ENCODE measurements at places on chromosomes 3 and 15.

- DNase-seq = no peak
Observed at GRCh38 chr15:45291822-45292582, 40.0 kb downstream of the SLC28A2 start.

- no peak for DNase-seq
Observed at GRCh38 chr3:2098398-2099027, at the start of gene CNTN4. Gene CNTN4 (plus strand): TSS chr3:2098866.

DNA sequence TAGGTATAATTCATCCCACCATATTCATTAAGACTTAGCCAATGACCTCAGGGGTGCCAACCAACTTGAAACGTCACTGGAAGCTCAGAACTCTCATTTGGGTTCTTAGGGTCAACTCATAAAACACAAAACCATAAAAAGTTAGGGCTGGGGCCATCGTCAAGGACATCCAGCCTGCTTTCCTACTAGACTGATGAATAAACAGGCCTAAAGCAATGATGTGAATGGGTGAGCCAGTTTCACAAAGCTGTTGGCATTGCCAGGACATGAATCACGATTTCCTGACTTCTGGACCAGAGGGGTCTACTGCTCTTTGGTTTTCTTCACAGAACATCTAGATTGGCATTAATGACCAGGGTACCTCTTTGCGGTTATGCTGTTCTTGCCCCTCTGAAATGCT lies 64.7 kb downstream of the EOMES start:
- DNase-seq = no peak

GRCh38 chr3:41200669-41201021 lies 1.3 kb downstream of the CTNNB1 start:
- peak; percentile 36 for DNase-seq

DNA sequence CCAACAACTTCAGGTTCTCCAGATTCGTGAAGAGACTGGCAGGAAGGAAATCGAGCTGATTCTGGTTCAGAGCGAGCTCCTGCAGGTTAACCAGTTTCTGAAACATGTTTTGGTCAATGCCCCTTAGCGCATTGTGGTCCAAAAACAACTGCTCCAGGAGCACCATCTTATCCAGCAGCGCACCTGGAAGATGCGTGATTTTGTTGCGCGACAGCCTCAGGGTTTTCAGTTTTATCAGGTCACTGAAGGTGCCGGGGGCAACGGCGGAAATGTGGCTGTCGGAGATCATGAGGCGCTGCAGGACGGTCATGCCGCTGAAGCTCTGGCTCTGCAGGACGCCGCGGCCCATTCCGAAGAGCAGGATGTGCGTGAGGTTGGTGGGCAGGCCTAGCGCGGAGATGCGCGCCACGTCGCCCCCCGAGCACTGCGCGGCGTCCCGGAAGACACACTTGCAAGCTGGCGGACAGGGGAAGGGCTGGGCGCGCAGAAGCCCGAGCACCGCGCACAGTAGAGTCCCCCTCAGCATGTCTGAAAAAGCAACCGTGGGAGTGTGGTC lies 1.2 kb downstream of the GP5 start:
- DNase-seq = no peak

GRCh38 chr3:197224034-197224444 lies 74.4 kb downstream of the DLG1 start:
- DNase-seq = no peak

GRCh38 chr3:115401851-115402501 lies 221.3 kb upstream of the GAP43 start:
- no peak for DNase-seq

DNA sequence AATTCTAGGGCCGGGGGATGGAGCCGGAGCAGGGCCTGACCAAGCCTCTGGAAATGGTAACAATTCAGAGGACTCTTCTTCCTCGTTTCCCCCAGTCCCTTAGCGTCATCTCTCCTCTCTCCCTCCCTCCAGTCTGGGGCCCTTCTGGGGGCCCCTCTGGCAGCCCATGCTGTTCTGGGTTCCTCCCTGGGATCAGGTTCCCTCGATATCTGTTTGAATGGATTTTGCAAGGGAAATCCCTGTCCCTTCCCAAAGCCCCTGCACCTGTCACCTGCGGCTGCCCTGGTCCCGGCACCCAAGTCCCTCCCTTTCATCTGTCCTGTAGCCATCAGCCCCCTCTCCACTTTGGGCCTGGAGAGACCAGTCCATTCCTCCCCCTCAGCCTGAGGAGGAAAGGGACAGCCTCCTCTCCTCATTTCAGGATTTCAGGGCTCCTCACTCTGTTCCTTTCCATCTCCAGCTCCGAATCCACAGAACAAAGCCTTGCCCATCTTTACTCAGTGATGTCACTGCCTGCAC lies 1.7 kb upstream of the PLCB2 start:
- DNase-seq = no peak

- no peak for DNase-seq
Observed at GRCh38 chr3:24550588-24550987, 55.9 kb upstream of the THRB start.

DNA sequence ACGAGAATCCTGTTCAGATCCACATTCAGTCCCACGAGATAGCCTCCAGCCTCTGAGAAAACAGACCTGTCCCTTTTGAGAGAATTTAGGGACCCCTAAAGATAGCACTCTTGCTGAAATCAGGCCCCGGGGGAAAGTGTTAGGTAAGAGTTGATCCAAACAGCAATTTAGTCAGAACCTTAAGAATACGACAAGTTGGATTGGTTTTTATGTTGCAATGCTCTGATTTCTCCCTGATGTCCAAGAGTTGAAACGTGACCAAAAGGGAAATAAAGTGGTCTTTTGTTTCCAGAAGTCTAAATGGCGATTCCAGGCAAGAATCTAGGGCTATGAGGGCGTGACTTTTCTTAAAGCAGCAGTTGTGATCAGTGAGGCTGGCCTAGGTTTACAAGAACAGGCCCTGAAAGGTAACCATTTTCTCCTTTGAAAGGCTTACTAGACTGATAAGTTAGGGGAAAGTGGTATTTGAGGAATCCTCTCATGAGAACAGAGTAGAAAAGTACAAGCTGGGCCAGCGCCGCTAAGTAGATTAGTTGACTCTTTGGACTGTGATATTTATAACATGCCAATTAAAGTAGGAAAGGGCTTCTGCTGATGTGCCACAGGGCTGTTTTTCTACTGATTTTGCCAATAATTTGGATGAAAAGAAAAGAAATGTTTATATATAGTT lies 4.9 kb downstream of the MAN2A2 start:
- no peak for DNase-seq

DNA sequence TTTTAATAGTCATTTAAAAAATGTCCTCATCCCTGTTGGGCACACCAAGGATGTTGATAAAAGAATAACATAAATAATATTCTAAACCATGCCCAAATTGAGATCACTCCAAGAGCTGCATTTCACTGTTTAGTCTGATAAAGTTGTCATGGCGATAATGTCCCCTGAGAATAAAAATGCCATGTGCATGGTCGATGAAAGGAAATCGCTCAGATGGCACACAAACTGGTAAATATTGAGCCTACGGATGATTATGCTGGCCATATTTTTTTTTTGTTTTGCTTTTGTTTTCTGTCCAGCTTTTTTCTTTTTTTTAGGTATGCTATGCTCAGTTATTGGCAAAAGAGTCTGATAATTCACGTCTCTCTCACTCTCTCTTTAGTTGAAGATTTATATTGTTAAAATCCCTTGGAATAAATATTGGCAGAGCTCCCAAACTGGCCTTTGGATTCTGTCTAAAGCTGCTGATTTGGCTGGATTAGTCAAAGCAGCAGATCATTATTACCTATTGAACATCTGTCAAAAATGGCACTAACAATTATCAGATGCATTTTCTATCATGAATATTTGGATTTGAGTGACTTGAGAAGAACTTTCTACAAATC lies 643.8 kb downstream of the SQOR start:
- no peak for DNase-seq

DNA sequence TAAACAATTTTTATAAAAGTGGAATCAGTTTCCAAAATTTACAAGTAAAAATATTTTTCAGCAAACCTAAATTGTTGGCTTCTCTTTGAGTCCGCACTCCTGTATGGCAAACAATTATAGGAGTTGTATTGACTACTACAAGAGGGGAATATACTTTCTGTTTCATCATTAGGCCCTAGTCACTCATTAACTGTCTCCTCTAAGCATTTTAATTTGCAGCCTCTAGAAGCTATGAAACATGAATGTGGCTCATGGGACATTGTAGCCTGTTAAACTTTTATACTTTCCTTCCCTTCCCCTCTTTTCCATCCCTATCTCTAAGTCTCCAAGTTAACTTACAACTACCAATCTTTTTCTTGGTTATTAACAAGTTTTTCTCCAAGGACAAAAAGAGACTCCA lies 58.9 kb upstream of the CBLB start:
- DNase-seq = no peak

DNA sequence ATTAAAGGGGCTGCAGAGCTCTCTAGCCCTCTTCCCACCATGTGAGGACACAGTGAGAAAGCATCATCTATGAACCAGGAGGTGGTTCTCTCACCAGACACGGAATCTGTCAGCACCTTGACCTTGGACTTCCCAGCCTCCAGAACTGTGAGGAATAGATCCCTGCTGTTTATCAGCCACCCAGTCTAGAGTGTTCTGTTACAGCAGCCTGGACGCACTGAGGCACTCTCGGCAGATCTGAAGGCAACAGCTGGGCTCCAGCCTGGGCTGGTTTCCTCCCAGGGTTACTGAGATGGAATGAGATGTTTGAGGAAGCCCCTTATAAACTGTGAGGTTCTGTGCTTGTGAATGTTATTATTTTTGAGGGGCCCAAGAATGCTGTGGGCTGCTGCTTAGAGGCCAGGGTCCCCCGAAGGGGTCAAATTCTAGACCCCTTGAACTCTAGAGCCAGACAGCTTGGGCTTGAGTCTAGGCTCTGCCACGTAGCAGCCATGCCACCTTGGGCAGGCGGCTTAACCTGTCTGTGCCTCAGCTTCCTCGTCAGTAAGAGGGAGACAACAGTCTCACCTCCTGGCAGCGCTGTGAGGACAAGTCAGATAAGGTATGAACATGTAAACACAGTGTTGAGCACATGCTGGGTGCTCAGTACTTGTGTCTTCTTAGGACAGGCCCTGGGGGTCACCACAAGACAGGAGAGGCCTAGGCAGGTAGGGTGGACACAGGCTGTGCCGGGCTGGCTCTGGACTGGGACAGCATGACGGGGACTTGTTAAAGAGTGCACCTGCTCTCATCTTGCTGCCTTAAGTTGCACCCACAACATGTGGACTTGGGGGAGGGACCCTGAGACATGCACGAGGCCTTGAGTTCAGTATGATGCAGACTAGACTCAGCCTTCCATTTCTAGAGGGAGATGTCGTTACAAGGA lies 49.2 kb downstream of the MGLL start:
- DNase-seq = no peak

DNA sequence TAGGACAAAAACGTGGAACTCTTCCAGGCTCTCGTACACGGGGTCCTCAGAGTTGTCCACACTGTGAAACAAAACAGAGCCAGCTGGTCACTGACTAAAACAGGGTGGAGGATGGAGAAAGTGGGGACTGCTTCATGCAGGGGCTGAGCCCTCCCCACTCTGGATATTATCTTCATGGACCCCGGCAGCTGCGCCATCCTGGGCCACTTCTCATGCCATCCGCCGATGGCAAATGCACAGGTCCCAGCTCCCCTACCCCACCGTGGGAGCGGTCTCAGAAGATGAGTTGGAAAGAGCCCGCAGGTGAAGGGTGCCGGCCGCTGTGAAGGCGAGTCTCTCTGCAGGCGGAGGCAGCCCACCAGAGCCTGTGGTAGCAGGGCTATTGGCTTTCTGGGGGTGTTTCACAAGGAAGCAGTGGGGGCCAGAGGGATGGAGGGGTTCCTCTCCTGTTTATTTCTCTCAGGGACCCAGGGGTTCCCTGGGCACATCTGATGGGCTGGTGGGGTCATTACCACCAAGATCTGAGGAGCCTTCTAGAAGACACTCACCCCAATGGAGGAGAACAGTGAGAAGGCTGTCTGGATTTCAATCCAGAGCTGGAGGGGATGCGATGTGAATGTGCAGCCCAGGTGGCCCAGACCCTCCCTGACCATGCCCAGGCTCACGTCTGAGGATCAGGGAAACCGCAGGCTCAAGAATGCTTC lies 177.3 kb downstream of the KLF13 start:
- no peak for DNase-seq

DNA sequence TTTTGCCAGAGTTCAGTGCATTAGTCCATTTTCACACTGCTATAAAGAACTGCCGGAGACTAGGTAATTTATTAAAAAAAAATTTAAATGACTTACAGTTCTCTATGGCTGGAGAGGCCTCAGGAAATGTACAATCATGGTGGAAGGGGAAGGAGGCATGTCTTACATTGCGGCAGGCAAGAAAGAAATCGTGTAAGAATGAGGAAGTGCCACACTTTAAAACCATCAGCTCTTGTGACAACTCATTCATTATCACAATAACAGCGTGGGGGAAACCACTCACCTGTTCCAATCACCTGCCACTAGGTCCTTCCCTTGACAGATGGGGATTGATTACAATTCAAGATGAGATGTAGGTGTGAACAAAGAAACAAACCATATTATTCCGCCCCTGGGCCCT lies 1361.4 kb downstream of the NSUN3 start:
- no peak for DNase-seq

GRCh38 chr3:128849911-128850455 lies 29.4 kb upstream of the ACAD9 start:
- DNase-seq = no peak

Measured in GDM1 (cell line).